ENCODE measurements at places on chromosomes 2 and 18.

GRCh38 chr2:239109041-239109927 lies 261.4 kb downstream of the TWIST2 start:
- DNase-seq = no peak

DNA sequence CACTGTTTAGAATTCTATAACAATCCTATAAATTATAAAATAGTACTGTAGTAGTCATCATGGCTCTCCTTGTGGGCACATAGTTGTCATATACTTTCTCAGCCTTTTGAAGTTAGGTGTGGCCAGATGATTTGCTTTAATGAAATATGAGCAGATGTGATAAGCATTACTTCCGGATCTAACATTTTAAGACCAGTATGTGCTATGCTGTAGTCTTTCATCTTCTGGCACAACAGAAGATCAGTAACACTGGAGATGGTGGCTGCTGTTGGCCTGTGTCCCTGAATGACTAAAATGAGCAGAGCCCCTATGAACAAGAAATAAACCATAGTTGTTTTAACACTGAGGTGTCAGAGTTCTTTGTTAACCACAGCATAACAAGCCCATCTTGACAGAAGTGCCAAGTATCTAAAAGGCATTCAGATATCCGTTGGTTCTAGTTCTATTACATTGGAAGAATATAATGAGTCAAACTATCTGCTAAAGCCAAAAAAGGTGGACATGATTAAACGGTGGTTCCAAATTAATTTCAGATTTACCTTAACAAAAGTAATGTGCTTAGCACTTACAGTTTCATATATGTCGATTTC lies 6.3 kb downstream of the MEX3C start:
- no peak for DNase-seq

- DNase-seq = peak; percentile 93
Measured at GRCh38 chr2:166573391-166573790, 79.3 kb upstream of the SCN7A start.

GRCh38 chr2:113050921-113051895 lies 1.5 kb downstream of the IL36B start:
- no peak for DNase-seq

DNA sequence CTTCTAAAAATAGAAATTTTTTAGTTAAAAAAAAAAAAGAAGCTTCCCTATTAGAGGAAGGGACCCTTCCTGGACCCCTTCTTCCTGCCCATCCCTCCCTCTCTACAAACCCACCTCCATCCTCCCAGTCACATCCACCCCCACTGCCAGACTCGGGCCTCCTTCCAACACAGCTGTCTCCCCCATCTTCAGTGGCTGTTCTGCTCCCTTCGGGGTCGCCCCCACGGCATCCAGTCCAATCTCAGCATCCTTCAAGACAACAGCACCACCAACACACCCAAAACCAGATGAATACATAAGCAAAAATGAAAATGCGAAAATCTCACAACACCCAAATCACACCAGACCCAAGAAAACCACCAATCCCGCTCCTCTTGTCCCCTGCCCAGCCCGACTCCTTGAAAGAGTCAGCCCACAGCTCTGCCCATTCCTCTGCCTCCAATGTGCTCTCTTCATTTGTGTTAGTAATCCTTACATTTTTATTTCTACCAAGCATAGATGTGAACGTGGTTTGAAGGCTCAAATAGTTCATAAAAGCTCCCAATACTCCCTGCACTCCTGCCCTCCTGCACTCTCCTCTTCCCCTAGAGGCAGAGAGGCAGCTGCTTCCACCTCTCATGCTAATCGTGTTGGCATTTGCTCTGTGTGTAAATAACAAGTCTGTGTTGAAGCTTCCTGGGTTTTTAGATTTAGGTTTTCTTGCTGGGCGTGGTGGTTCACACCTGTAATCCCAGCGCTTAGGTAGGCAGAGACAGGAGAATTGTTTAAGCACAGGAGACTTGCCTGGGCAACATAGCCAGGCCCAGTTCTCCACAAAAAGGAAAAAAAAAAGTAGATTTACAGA lies 37.0 kb downstream of the MAL start:
- DNase-seq = no peak

GRCh38 chr2:20666304-20667150 lies at the start of gene GDF7:
Gene GDF7 (plus strand): TSS chr2:20667144. CDS start chr2:20667240, 96 bp downstream.
- DNase-seq = no peak

DNA sequence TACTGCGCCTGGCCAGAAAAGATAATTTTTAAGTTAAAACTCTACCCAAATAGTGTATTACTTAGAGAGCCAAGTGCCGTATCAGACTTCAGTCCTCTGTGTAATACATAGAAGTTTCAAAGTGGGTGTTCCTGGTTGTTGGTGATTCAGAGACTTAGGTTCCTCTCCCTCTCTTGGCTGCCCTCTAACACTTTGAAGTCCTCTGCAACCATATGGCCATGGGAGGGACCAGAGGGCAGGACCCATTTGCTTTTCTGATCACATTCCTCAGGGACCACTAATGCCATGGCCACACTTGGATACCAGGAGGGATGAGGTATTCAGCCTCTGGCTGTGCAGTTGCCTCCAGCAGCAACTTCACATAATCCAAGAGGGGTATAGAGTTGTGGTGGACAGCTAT lies 131.5 kb downstream of the CAPN13 start:
- DNase-seq = no peak

- no peak for DNase-seq
Measured at GRCh38 chr18:35861367-35862118, 110.9 kb upstream of the RMP24 start.

DNA sequence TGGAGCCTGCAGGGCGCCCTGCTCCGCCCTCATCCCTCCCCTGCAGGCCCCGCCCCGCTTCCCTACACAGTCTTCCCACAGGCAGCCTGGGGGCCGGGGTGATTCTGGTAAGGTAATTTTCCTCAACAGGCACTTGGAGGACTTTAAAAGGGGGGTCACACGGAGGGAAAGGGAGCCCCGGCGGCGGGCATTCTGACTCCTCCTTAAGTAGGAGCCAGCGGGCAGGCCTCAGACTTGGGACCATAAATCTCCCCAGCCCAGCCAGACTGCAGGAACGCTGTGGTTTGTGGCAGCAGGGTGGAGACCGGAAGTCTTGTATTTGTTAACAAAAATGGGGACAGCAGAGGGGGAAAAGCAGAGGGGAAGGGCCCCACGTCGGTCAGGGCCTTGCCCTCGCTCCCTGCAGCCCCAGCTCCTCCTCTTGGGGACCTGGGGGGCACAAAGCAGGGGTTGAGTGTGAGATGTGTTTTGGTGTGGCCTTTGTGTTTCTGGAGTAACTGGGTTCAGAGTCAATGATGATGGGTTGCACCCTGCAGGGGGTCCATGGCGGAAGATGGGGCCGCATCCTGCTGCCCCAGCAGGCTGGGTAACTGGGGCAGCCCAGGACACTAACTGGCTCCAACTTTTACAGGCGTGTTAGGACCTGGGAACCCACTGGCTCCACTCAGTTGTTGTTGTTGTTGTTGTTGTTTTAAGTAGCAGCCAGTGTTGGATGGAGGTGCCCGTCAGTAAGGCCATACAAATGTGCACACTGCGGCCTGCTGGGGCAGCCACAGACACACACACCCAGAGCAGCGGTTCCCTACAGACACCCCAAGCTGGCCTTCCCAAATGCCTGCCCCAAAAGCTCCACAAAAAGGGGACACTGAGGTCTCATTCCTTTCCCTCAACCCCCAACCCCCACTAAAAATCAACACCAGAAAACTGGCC lies 27.7 kb downstream of the SMAD7 start:
- no peak for DNase-seq

DNA sequence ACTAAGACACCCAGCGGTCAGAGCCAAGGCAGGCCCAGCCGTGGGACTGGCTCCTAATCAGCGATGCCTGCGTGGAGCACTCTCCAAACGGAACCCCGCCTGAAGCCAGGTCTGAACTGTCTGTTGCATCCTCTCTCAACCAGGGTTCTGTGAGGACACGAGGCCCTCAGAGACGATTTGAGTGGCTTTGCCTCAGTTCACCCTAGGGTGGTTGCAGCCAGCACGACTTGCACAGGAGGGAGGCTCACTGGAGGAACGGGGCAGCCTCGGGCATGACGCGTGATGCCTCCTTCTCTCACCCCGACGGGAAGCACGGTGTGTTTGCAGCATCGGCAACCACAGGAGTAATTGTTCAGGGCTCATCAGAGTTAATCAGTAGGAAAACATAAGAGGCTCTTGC lies 336.4 kb downstream of the EIPR1 start:
- DNase-seq = no peak

GRCh38 chr2:234496835-234497593 lies at the start of gene ARL4C:
Gene ARL4C (minus strand): TSS chr2:234497081. CDS start chr2:234496586, 495 bp downstream.
- DNase-seq = peak; percentile 62

- DNase-seq = no peak
Measured at GRCh38 chr2:121203591-121204249, 81.3 kb downstream of the TFCP2L1 start.

- DNase-seq = no peak
Measured at GRCh38 chr2:20391951-20392699, 41.5 kb upstream of the PUM2 start.
